ENCODE measurements at places on chromosomes 2 and 18. TPM values are rescaled to one million over a fixed set of nuclear protein-coding genes. Genes with fewer than 3 reads are reported as not detected.

The FBXO15 gene
- total RNA-seq, result 2.2 TPM

The NAT8 gene
- total RNA-seq, result not detected

The HSPD1 gene
- total RNA-seq, result 127 TPM

GRCh38 chr2:127857265-127857808 lies 618 bp downstream of the POLR2D start:
- DNase-seq, result peak; percentile 9

DNA sequence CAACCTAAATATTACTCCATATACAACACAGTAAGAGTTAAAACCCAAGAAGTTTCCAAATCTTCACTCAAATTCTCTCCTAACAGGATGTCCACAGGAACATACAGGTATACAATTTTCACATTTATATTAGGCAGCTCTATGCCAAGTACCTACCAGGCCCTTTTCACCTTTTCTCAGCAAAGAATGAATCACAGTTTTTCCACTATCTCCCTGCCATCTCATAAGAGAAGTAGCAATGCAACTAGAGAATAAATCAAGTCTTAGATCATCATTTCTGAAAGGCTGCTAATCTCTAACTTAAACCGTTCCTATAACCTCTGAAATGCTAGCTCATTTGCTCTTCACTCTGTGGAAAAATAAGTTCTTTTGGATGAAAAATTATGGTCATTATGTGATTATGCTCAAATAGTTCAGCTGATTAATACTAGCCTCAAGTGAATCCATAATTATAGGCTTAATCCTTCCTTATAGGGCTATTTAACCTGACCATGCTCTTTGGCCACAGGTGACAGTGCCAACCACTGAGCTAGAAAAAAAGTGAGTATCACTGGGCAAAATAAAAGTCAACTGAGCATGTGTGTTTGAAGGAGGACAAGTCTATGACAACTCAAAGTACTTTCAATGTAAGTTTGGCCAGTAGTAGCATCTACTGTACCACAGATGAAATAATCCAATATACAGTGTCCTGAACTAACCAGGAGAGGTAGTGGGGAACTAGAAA lies 79.7 kb downstream of the COBLL1 start:
- DNase-seq, result no peak

GRCh38 chr2:204529795-204530463 lies 15.3 kb upstream of the PARD3B start:
- no peak for DNase-seq

GRCh38 chr18:47754311-47755101 lies 176.0 kb downstream of the SMAD2 start:
- peak; percentile 24 for DNase-seq

GRCh38 chr2:70907130-70908057 lies 28.3 kb upstream of the ATP6V1B1 start:
- no peak for DNase-seq

DNA sequence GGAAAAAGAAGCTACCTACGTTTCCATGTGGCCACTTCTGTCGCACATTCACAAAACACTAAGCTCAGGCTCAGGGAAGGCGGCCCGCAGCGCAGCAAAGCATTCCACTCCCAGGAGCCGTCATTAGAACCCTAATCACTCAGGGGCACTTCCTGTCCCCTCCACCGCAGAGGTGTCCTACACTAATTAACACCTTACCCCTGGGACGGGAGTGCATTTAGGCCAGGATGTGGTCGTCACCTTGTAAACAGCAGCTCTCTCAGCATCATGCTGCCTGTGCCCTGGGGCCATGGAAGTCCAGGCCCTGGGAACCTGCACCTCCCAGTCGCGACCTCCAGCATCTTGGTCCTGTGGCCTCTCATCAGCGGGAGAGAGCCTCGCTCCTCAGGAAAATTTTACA lies 359.8 kb upstream of the SALL3 start:
- no peak for DNase-seq

- no peak for DNase-seq
Observed at GRCh38 chr2:223853425-223853837, 16.0 kb upstream of the AP1S3 start.

DNA sequence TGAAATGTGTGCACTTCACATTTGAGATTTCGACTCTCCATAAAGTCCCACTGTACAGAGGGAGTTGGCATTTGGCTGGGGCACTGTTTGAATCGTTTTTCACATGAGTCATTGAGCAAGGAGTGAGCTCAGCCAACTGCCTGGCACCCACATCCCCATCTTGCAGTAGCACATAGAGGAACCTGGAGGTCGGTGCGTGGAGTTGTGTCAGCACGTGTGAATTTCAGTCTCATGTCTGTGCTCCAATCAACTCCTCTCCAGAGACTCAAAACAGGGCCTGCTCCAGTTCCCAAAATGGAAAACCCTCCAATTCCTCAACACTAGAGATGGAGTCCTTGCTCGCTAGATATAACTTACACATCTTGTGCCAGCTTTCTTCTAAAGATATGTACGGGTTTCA lies 126.8 kb upstream of the CAPN13 start:
- no peak for DNase-seq

DNA sequence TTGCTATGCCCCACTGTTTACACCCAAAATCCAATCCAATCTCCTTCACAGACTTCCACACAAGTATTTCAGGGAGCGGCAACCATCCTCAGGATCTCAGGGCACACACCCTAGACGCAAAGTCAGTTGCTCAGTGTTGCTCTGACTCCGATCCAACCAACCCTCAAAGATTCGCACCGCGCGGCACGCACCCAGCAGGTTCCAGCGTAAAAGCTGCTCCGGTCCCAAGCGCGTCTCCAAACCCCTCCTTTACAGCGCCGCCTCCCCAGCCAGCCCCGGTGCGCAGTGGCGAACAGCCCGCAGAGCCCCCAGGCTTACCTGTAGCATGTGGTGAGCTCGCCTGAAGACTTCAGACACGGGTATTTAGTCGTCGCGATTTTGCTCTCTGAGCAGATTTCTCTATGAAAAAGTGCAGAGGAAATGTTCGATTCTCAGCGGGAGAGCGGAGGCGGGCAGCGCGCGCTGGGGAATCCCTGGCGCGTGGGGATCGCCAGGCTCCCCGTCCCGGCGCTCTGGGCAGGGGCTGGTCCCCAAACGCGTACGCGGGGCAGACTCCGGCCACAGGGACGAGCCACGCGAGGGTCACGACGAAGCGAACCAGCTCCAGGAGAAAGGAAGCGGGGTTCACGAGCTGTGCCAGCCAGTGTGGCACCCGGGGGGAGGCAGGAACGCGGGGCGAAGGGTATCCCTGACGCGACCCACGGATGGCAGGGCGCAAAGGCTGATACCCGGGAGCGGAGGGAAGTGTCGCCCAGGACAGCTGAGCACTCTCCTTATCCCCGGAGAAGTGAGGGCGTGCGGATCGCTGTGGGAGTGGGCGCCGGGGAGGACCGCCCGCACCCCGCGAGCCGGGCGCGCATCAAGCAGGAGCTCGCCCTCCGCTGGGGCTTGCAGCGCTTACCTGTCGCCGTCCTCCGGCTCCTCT lies 650 bp downstream of the CCBE1 start:
- DNase-seq, result no peak

DNA sequence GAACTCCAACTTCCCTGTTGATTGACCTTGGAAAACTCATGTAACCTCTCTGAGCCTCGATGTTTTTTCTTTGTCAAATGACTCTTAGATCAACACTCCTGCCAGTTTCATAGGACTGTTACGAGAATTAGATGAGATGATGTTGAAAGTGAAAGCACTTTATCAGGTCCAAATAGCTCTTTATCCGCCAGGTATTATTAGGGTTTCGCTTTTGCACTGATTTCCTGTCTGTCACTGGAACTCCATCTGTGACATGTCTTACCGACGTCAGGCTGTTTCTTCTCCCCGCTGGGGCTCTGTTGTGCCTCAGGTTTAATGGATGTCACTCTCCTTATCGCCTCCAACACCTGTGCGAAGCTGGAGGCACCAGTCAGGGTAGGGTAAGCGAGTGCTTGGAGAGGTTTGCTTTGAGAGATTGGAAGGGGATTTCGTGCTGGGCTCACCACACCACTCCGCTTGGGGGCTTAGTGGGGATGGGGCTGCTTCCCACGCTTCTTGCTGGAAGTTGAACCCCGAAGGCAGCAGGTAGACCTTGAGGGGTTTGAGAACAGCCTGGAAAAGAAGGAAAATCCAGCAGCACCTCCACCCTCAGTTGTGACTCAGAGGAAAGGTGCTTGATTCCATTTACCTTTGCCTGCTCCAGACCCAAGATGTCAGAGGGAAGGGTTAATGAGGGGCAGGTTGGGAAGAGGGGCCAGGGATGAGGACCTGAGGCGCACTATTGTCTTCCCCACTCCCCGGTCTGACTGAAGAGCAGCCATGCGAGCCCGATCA lies 4.3 kb downstream of the GAD1 start:
- DNase-seq, result no peak

All from T-cell (primary cell).